ENCODE measurements at places on chromosomes 2 and 18.

- no peak for DNase-seq
Observed at GRCh38 chr2:170332676-170333402, 154.9 kb downstream of the MYO3B start.

DNA sequence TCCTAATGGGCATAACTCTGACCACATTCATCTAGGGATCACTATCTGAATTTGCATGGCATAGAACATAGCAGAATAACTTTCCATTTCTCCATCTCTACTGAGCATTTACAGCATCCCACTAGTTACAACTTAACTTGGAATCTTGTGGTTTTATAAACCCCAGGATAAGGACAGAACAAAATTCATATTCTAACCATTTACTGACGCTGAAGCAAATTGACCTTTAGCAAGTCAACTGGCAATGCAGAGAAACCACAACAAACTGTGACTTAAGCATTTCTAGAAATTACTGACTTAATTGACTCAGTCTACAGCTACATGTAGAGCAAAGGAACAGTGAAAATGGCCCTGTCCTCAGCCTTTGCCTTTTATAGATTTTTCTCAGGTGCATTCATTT, 61.2 kb downstream of the DCC start:
- DNase-seq: no peak

GRCh38 chr2:20633794-20634506, 16.9 kb downstream of the HS1BP3 start:
- no peak for DNase-seq

DNA sequence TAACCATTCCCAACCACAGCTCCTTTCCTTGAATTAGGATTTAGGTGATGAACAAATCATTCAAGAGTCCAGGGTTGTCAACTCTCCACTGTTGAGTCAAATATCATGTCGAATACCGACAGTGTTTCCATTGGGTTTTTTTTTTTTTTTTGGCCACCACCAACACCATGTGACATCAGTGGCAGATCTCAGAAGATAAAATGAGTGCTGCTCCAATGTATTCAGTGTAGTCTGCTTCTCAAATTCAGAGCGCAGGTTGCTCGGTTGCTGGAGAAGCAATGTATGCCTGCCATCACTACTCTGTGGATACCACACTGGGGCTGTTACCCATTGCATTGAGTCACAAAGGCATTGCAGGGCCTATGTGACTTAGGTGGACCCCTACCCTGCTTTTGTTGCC, 10.8 kb upstream of the ATL2 start:
- no peak for DNase-seq

DNA sequence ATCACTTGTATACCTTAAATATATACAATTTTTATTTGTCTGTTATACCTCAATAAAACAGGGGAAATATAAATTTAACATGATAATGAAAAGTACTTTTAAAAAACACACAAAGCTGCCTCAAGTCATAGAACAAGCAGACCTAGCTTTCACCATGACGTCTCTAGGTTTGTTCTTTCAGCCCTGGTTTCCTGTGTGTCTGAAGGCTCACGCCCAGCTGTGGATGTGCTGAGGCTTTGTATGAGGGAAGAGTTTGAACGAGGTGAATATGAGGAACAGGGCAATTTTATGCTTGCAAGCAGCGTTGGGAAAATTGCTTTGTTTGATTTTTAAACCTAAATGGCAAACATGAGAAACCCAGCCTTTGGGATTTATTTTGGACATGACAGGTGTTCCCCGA, 15.3 kb downstream of the SH3RF3 start:
- no peak for DNase-seq
